ENCODE measurements at places on chromosomes 7 and 10. TPM values are rescaled to one million over a fixed set of nuclear protein-coding genes. Genes with fewer than 3 reads are reported as not detected.

OR2A42 gene
- not detected for total RNA-seq

RHEB gene
- total RNA-seq = 78.8 TPM

FRMPD2 gene
- total RNA-seq = 1.2 TPM

DNA sequence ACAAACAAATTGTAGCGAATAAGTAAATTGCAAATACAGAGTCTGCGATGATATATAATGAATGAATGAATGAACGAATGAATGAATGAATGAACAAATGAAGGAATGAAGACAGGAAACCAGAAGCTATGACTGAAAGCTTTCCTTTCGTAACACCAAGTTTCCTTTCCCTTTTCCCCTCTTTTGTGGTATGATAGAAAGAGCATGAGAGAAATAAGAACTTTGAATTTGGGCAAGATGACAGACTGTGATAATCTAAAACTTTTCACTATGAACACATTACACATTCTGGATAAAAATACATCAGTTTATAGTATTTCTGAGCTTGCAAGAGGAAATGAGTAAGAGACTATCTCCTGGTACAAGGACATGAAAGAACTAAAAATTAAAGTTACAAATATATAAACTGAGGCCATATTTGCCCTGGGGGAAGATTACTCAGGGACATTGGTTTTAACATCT lies 8.4 kb upstream of the UCN3 start:
- no peak overlapping the region for H3K27ac ChIP-seq
- H3K36me3 ChIP-seq = no peaks in the 10 kb centered on the region
- no peak overlapping the region for H3K4me3 ChIP-seq
- peaks cover 4% of the 10 kb centered on the region for H3K27me3 ChIP-seq
- DNase-seq = no peak

DNA sequence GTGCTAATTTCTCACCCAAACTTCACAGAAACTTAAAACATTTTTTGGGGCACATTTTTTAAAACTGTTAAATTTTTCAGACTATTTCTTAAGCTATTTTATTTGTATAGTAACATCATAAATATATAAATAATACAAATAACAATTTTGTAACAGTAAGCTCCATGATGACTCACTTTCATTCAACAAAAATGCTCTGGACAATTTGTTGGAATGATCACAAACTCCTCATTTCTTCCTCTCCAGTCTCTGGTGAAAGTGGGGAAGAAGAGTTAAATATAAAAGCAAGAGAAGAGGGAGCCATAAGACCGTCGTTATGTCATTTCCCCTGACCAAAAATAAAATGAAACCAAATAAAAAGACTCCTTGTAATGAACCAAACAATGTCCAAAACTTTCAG lies 162.4 kb downstream of the AGMO start:
- H3K4me1 ChIP-seq = no peaks in the 10 kb centered on the region
- H3K27ac ChIP-seq = no peak overlapping the region
- no peak overlapping the region for H3K4me3 ChIP-seq
- DNase-seq = no peak
- peaks cover 1% of the 10 kb centered on the region for H3K36me3 ChIP-seq

DNA sequence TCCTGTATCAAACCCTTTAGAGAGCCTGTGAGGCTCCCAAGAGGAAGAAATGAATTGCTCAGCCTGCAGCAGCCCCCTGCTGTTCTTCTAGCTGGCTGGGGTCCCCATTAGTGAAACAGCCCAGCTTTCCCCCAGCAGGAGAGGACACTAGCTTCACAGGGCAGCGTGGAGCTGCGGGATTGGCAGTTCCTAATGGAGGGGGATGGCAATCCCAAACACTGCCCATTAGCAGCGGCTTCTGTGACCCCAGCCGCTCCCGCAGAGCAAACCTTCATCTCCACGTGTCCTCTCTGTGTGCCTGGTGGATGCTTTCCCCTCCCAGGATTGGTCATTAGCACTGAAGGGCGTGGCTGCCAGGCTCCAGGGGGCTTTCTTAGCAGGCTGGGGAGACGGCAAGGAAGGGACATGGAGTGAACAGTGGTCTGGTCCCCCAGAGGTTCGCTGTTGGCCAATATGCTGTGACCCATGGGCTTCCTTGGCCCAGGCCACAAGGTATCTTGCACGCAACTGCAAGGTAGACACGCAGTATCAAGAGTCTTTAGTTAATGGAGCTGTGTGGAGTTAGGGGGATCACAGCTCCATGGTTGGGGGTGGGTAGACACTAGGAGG lies 322.5 kb upstream of the ZMIZ1 start:
- H3K27ac ChIP-seq = peak overlapping the region; percentile 42
- H3K27me3 ChIP-seq = no peaks in the 10 kb centered on the region
- H3K36me3 ChIP-seq = no peaks in the 10 kb centered on the region
- peaks cover 40% of the 10 kb centered on the region for H3K4me1 ChIP-seq
- no peak overlapping the region for H3K4me3 ChIP-seq
- DNase-seq = no peak

DNA sequence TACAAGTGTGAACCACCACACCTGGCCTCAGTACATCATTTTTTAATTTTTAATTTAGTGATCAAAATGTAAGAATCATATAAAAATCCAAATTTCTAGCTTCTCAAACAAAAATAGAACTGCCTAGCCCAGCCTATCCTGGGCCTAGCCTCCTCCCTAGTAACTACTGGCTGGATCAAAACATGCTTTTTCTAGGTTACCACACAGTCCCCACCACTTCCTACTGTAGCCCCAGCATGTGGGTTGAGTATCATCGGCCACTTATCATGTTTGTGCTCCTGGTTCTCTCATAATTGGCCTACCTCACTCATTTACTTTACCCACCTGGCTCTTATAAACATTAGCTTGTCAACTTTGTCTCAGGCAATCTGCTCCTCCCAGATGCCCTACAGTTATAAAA lies 52.9 kb downstream of the DNAJC12 start:
- no peaks in the 10 kb centered on the region for H3K36me3 ChIP-seq
- no peak overlapping the region for H3K4me3 ChIP-seq
- peaks cover 7% of the 10 kb centered on the region for H3K27me3 ChIP-seq

All from progenitor cell of endocrine pancreas (in vitro differentiated cells).